ENCODE measurements at places on chromosomes 11 and 22.

GRCh38 chr11:93239966-93240365 lies 42.2 kb upstream of the SLC36A4 start:
- no peak for DNase-seq

DNA sequence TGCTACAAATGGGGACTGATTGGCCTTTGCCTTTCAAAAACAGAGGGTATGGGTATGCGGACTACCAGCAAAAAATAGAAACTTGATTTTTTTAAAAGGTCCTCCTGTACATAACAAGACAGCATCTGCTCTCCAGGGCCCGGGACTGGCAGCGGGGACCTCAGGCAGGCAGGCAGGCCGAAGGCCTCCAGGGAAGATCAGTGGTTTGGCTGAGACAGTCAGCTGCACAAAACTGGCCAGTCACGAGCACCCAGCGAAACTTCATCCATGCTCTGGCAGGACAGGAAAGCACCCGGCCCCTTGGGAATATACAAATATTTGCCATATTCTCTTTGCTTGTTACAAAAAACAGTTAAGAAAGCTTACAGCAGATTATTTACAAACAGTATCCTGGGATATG lies 11.0 kb downstream of the RPL27A start:
- DNase-seq = no peak

GRCh38 chr11:11442791-11443190 lies 89.7 kb upstream of the CSNK2A3 start:
- no peak for DNase-seq

DNA sequence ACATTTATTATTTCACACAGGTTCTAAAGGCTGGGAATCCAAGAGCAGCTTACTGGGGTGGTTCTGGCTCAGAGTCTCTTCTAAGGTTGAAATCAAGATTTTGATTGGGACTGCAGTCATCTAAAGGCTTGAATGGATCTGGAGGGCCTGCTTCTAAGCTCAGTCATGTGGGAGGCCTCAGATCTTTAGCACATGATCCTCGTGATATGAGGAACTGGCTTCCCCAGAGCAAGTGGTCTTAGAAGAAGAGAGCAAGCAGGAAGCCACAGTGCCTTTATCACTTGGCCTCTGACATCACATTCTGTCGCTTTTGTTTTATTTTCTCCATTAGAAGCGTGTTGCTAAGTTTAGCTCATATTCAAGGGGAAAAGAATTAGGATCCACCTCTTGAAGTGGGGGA lies 88.9 kb downstream of the ARFGAP2 start:
- DNase-seq = no peak

DNA sequence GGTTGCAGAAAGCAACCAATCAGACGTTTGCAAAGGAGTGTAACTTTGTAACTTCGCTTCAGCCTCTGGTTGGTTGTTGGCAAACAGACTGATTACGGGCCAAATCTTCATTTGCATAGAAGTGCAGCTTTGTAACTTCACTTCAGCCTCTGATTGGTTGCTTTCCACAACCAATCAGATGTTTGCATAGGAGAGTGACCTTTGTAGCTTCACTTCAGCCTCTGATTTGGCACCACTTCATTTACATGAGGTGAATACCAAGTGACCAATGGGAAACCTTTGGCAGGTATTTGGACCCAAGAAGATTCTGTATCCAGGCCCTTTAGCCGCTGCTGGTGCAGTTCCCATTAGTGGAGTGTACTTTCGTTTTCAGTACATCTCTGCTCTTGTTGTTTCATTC lies 16.0 kb downstream of the USP47 start:
- DNase-seq = no peak

DNA sequence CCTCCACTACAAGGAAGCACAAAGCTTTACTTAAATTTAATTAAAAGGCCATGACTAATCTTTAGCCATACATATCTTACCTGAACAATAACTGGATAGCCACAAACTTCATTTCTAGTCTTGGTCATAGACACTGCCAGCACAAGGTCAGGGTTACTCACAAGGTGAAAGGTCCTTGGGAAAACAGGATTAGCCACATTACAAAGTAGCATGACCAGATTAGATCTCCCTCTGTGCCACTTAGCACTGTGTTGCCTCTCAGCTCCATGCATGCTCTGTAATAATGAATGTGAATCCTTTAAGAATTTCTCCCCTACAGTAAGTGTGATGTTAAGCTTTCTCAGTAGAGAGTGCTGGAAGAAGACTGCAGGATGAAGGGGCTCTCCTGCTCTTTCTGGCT lies 325.1 kb upstream of the MPPED2 start:
- no peak for DNase-seq

DNA sequence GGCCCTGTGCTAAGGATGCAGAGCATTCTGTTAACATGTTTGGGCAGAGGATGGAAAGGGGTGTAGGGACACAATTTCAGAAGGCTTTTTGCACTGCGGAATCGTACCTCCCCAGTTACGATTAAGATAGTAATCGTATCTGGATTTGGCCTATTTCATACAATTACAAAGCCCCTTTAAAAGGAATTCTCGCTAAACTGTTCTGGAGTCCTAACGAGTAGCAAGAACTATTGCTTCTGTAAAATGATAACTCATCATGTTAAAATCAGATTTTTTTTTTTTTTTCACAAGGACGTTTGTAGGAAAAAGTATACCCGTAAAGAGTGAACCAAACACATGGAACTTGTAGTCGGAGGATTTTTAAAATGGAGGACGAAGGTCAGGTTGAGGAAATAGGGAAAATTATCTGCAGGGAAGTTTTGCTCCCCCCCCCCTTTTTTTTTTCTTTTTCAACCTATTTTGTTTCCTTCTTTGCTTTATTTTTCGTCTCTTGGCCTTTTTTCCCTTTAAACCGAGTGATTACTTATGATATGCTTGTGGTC lies 934 bp downstream of the HSD17B12 start:
- DNase-seq = no peak

GRCh38 chr11:118434553-118435289 lies 1.6 kb upstream of the KMT2A start:
- DNase-seq = peak; percentile 2

- no peak for DNase-seq
Observed at GRCh38 chr11:68643585-68643984, 40.8 kb upstream of the GAL start.
